ENCODE measurements at places on chromosomes 12 and 14. TPM values are rescaled to one million over a fixed set of nuclear protein-coding genes. Genes with fewer than 3 reads are reported as not detected.

Gene SYNDIG1L
- 0.24 TPM for total RNA-seq

Gene GLI1
- total RNA-seq: 1.4 TPM

Gene DHRS2
- total RNA-seq: 2.1 TPM

Gene SVOP
- total RNA-seq: 0.15 TPM

Gene ARMH4
- 0.57 TPM for total RNA-seq

Gene TAS2R13
- total RNA-seq: 0.91 TPM

Gene PIWIL1
- total RNA-seq: not detected

Gene DAO
- total RNA-seq: 2.4 TPM

Gene KRT83
- not detected for total RNA-seq

Gene C12orf42
- total RNA-seq: not detected

Gene CLECL1
- not detected for total RNA-seq
